Fibroblast of skin of left quadriceps (primary cell): ENCODE measurements at places on chromosomes 1 and 21.
A peak's percentile ranks its signal among the peaks of the same experiment; 100 is the strongest.

GRCh38 chr1:48261881-48262400, 39.4 kb downstream of the SLC5A9 start:
- no peak for DNase-seq

GRCh38 chr1:27047914-27048313, 35.3 kb upstream of the TENT5B start:
- DNase-seq = no peak

DNA sequence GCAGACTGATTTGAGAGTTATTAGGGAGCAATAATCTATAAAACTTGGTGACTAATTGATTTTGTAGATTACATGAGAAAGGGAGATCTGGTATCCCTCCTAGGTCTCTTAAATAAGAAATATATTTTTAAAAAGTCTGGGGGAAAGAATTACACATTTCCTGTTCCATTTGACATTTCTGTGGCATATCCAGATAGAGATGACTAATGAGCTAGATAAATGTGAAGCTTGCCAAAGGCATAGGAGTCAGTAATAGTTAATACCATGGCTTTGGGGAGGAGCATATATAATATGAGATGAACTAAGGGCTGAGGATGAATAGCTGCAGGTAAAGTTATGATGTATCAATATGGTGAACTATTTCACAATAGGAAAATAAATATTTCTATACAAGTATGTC, 663.7 kb downstream of the PTPRC start:
- DNase-seq = no peak

- no peak for DNase-seq
Observed at GRCh38 chr1:18936471-18936813, 20.0 kb downstream of the IFFO2 start.

- no peak for DNase-seq
Observed at GRCh38 chr1:41383094-41383852, 22.0 kb downstream of the FOXO6 start.

DNA sequence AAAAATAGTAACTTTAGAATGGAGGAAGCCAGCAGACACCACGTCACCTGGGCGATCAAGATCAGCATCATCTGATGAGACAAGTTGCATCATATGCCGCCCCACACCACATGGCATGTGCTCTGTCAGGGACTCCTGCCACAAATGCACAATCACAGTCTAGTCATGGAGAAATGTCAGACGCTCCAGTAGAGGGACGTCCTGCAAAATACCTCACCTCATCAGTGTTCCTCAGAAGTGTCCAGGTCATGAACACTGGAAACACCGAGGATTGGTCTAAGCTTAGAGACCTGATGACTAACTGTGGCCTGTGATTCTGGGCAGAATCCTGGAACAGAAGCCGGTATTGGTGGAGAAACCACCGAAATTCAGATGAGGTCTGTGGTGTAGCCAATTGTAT, 14.3 kb downstream of the ADARB1 start:
- DNase-seq = no peak

DNA sequence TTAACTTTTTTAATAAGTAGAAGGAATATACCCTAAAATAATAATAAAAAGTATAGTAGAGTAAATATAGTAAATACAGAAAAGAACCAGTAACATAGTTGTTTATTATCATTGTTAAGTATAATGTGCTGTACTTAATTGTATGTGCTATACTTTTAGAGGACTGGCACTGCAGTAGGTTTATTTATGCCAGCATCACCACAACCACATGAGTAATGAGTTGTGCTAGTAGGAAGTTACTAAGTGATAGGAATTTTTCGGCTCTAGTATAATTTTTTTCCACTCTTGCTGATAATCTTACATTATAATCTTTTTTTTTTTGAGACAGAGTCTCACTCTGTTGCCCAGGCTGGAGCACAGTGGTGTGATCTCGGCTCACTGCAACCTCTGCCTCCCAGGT, 71.6 kb downstream of the IVNS1ABP start:
- DNase-seq = no peak

DNA sequence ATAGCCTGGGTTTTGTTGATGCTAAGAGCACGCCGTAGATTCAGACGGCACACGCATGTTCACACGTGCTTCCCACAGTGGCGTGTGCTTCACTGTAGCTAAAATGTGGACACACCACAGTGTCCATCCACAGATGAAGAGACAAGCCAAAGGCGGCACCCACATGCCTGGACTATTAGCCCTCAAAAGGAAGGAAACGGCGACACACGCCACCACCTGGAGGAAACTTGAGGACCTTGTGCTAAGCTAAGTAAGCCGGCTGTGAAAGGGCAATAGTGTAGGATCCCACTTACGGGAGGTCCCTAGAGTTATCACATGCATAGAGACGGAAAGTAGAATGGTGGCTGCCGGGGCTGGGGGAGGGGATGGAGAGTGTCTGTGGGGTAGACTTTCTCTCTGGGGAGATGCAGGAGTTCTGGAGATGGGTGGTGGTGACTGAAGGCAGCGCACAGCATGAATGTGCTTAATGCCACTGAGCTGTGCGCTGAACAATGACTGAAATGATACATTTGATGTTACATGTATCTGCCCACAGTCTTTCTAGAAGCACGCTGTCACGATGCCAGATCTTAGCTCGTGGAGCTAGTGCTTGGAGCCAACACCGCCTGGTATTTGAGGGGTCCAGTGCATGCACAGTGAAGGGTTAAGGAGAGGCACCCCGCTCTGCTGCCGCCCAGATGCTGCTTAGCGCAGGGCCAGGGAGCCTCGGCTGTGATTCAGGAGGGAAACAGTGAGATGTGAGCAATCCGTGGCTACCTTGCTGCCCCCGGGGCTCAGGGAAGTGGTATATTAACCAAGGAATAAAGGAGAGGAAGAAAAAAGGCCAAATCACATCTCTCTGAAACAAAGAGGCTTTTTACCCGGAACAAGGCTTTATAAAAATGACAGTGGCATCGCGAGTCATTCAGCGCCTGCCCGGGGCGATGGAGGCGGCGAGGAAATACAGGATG, 103.7 kb downstream of the PRDM16 start:
- DNase-seq = no peak

DNA sequence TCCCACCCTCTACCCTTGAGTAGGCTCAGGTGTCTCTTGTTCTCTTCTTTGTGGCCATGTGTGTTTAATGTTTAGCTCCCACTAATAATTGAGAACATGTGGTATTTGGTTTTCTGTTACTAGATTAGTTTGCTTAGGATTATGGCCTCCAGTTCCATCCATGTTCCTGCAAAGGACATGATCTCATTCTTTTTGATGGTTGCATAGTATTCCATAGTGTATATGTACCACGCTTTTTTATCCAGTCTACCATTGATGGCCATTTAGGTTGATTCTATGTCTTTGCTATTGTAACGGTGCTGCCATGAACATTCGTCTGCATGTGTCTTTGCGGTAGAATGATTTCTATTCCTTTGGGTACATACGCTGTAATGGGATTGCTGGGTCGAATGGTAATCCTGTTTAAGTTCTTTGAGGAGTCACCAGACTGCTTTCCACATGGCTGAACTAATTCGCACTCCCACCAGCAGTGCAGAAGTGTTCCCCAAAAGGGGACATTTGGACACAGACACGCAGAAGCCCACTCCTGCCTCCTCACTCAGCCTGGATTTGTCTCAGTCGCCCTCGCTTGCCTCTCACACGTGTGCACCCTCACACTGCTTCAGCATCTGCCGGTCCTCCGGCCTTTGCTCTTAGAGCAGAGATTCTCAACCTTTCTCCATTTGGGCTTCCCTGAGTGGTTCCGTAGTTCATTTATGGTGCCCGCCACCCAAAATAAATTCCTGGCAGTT, 3.7 kb downstream of the MX2 start:
- no peak for DNase-seq

- DNase-seq = no peak
Observed at GRCh38 chr1:6080469-6080868, 34.8 kb downstream of the KCNAB2 start.

DNA sequence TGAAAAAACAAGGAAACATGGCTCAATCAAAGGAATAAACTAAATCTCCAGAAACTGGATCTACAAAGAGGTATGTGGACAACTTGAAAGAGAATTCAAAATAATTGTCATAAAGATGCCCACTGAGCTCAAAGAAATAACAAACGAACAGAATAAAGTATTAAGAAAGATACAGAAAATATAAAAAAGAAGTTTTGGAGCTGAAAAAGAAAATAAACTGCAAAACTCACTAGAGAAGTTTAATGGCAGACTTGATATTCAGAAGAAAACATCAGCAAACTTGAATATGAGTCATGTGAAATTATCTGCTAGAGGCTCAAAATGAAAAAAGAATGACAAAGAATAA, 208.1 kb upstream of the SAMSN1 start:
- DNase-seq = no peak

GRCh38 chr1:184555665-184556641, 169.1 kb downstream of the C1orf21 start:
- DNase-seq = no peak

DNA sequence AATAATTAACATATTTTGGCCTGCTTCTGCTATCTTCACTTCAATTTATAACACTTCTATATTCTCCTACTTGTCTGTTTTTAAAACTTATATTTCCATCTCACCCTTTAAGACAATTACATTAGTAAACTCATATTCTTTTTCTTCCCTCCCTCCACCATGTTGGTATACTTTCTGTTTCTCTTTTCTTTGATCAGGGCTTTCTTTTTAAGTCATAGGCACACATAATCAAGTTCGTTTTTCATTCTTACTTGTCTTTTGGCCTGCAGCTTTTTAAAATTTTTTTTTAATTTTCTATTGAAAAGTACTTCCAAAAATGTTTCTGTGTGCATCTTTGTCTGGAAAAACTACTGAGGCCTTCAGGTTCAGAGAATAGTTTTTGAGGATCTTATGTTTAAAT, 2.3 kb downstream of the PYHIN1 start:
- no peak for DNase-seq

DNA sequence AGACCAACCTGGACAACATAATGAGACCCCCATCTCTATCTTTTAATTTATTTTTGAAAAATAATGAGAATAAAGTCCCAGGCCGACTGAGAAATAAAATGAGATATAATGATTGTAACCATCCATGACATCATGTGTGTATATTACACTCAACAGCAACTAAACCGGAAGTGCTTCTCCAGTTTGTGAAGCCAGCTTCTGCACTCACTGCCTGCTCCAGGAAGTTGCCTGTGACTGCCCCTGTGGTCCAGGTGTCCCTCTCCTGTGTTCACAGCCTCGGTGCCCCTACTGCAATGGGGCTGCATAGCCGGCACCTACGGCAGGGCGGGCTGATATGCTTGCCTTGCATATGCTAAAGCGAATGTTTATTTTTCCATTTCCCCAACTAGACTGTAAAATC, 68.3 kb downstream of the SSBP3 start:
- no peak for DNase-seq

DNA sequence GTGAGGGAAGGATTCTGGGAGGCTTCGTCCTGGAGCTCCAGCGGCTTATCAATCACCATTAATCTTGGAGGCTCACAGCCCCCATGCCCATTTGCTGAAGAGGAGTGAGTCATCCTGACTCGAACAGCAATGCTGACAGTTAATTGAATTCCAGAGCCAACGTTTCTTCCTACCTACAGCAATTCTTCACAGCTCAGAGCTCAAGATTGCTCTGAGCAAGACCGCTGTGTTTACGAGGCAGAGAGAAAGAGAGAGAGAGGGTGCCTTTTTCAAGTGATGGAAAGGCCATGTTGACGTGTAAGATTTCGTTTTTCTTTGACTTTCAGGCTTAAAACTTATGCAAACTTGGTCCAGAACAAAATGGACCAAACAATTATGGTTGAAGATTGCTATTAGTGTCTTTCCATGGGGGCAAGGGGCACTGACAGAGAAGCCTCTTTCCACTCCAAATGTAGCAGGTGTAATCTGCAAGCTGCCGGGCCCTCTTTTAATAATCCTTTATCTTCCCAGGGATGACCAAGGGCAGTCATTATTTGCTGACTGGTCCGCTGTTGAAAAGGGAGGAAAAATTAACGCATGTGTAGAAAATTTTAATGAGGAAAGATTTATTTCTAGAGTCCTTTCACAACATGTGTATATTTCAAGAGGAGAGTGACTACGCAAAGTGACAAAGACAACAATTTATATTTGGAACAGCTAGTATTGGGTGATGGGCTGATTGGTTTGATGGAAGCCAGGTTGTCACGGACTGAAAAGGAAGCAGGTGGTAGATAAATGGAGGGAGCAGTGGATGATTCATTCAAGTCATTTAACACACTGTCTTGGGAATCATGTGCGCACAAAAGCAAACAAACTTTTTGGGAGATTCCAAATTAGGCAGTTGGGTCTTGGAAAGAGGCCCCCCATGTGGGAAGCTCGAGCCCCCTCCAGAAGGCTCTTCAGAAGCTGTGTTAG, 136.1 kb upstream of the IRF2BP2 start:
- DNase-seq = peak; percentile 41

- no peak for DNase-seq
Observed at GRCh38 chr1:29331729-29332128, 95.4 kb downstream of the PTPRU start.
